ENCODE measurements at places on chromosomes 4 and X. TPM values are rescaled to one million over a fixed set of nuclear protein-coding genes. Genes with fewer than 3 reads are reported as not detected.

TMEM271 gene
- total RNA-seq = not detected

- DNase-seq = peak; percentile 71
These were observed 25.0 kb upstream of the BCORL1 start for GRCh38 chrX:129957241-129958082.

AMBN gene
- not detected for total RNA-seq

GRCh38 chrX:131783555-131784308, 239.4 kb upstream of the STK26 start:
- no peak for DNase-seq

USP26 gene
- not detected for total RNA-seq

- peak; percentile 28 for DNase-seq
These were observed 189.6 kb downstream of the BCOR start for GRCh38 chrX:39907964-39908661.

CXCL8 gene
- 0.80 TPM for total RNA-seq

- no peak for DNase-seq
These were observed 1.5 kb downstream of the LRPAP1 start for GRCh38 chr4:3530663-3531254.

- no peak for DNase-seq
These were observed 83.7 kb upstream of the ADRA2C start for GRCh38 chr4:3682236-3683076.
